GM12891 (cell line): ENCODE measurements at places on chromosomes 2 and 18.

- no peak for DNase-seq
Observed at GRCh38 chr2:212276813-212277212, 261.8 kb downstream of the ERBB4 start.

GRCh38 chr18:6355789-6356589 is 58.7 kb downstream of the L3MBTL4 start:
- DNase-seq = no peak

DNA sequence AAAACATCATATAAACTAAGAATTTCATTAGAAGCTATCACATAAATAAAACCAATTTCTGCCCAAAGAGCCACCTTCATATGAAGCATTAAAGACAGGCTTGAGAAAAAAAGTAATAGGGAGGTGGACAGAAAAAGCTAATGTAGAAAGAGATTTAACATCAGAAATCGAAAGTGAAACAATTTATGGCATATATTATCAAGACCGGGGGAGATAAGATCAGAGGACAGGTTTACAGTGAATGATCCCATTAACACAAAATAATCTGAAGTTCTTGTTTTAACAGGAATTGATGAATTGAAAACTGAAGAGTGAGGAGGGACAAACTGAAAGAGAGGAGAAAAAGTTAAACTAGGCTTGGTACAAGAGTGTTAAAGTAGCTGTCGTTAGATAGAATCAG is 786.3 kb upstream of the FSHR start:
- DNase-seq = peak; percentile 3

DNA sequence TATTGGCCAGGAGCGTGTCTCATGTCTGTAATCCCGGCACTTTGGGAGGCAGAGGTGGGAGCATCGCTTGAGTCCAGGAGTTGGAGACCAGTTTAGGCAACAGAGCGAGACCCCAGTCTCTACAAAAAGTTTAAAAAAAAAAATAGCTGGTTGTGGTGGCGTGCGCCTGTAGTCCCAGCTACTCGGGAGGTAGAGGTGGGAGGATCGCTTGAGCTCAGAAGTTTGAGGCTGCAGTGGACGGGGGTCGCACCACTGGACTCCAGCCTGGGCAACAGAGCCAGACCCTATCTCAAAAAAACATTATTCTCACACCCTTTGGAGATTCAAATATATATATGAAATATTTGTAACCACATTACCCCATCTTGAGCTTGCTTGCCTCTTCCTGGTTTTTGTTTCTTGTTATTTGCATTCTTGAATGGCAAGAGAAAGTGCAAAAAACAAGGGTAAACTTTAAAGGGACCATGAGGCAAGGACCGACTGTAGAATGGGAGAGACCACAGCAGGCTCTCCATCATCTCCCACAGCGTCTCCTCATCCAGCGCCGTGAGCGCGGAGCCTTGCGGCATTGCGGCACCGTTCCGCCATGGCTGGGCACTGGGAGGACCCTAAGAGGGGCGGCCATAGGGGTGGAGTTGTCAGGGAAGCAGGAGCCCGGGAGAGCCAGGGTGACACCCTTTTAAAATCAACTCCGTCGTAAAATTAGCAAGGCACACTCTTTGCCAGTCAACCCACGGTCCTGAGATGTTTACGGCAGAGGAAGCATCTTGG is 1.4 kb downstream of the ELP2 start:
- no peak for DNase-seq
